ELF-1 (cell line): ENCODE measurements at places on chromosomes 7 and 10.

DNA sequence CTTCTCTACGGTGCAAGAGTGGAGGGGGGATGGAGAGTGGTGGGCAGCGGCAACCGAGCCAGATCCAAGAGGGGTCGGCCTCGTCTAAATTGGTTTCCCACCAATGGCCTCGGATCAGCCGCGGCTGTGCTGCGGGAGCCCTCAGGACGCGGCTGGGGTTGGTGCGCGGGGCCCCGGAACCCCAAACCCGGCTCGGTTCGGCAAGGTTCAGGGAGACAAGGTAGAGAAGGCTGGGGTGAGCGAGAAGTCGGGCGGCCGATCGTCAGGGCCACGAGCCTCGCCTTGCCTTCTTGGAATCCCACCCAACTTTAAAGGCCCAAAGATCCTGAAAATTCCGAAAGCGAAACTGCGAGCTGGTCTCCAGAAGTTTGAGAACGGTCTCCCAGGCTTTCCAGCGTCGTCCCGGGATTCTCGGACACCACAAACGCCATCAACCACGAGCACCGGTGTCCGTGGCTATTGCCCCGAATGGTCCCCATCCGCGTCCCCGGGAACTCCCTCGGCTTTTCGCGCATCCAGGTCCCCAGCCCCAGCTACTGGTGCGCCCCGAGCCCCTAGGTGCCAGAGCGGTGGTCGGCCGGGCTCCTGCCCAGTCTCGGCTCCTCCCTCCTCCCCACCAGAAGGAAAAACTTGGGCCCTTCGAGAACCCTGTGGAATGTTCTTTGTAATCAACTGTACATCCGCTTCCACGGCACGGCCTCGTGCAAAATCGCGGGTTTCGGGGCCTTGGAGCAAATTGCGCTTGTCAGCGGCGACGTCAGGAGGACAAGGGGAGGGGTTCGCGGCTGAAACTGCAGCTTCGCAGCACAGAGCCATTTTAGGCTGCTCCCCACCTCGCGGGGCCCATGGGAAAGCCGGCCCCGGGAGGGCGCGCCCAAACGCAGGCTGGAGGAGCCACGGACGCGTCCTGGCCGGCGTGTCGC lies 3.2 kb downstream of the SFMBT2 start:
- DNase-seq = peak; percentile 55

DNA sequence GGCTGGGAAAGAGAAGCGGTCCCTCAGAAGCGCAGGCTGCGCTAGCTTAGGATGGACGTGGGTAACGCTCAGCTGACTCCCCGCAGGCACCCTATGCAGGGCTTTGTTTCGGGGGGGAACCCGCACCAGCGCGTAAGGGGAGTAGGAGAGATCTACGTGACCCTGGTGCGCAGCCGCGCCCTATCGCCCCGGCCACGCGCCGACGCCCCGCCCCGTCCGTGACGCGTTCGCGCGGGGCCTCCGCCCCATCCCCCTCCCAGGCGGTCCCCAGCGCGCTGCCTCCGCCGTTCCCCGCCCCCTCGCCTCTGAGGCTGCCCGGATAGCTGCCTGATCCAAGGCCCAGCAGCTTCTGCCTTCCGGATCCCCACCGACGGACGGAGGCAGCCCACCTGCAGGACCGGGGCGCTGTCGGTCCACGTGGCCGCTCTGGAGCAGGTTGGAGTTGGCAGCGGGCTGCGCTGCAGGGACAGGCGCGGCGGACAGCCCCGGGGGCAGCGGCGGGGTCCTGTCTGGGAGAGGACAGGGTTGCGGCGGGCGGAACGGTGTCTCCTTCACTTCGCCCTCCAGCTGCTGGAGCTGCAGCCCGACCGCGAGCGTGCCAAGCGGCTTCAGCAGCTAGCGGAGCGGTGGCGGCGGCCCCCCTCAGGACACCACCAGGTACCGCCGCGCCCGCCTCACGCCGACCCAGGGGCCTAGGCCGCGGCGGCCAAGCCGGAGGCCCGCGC lies at the start of gene VDAC2:
VDAC2 (plus strand) TSS at position 515 of the 725 bp plus-strand sequence. CDS start 363 bp downstream, outside the sequence.
- DNase-seq = peak; percentile 93

- no peak for DNase-seq
These were observed 1.5 kb upstream of the MTPN start for GRCh38 chr7:135978624-135979023.

DNA sequence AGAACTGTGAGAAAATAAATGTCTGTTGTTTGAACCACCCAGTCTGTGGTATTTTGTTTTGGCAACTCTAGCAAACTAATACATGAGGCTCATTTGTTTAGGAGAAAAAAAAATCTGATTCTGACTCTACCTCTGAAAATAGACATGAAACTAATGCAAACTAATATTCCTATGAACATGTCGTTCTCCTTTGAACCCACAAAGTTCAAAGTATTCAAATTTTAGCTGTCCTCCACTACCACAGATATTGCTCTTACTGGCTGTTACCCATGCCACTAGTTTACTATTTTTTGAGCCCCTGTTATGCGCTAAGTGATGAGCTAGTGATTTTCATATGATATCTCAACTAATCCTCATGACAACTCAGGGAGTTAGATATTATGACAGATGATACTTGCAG lies 58.8 kb upstream of the ZNF804B start:
- DNase-seq = no peak

GRCh38 chr7:21172800-21173199 lies 255.1 kb upstream of the SP4 start:
- DNase-seq = no peak
